ENCODE measurements at places on chromosomes 4 and X. TPM values are rescaled to one million over a fixed set of nuclear protein-coding genes. Genes with fewer than 3 reads are reported as not detected.

BMX gene
- total RNA-seq = not detected

PDE6B gene
- total RNA-seq = 16.6 TPM

FOXO4 gene
- 8.2 TPM for total RNA-seq

SSX4B gene
- not detected for total RNA-seq

VSIG4 gene
- not detected for total RNA-seq

EXOSC9 gene
- total RNA-seq = 66.3 TPM

DNA sequence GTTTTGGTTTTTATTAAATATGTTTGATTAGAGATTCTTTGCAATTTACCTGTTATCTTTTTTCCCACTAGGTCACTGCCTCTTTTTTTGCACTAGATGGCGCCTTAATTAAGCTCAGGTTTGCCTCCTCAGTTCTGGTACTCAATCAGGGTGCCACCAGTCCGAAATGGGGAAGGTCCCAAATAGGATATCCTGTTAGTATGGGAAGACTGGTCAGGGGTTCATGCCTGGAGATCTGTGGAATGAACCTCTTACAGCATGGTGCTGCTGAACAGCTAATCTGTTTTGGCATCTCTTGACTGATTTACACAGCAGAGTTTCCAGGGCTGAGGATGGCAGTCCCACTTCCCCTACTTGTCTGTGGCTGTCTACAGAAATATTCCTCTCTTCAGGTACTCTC lies 24.2 kb upstream of the VSIG1 start:
- DNase-seq = no peak

- DNase-seq = no peak
Measured at GRCh38 chrX:51874123-51874522, 19.3 kb upstream of the MAGED1 start.

GRCh38 chr4:143337600-143338287 lies 1.1 kb downstream of the GAB1 start:
- peak; percentile 7 for DNase-seq

DNA sequence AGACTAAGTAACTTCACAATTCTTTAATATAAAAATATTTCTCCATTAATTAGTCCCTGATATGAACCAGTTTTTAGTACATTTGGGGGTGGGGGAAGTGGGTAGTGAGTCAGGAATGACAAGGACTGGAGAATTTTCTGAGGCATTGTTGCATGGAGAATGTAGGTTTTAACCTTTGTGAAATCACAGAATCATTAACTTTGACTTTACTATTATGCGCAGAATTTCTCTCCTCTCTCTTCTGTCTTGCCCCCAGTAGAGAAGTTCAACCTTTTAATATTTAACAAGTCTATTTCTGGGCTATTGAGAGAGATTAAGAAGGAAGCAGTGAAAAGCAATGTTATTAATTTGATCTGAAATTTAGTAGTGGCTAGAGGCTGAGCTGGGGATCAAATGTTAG lies 597.0 kb downstream of the PCDH18 start:
- DNase-seq = no peak

DNA sequence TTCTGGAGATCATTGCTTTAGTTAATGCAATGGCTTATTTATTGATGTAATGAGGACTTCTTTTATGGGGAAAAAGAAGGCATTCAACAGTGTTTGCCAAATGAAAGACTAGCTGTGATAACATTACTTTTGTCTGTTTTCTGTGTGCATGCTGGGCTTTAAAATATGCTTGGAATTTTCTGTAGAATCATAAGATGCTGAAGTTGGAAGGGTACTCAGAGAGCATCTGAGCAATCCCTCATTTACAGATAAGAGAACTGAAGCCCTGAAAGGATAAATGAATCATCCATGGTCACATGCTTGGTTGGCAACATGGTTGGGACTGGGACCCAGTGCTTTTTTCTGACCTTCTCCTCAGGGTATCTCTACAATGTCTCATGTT lies 31.4 kb upstream of the PITX2 start:
- DNase-seq = no peak

DNA sequence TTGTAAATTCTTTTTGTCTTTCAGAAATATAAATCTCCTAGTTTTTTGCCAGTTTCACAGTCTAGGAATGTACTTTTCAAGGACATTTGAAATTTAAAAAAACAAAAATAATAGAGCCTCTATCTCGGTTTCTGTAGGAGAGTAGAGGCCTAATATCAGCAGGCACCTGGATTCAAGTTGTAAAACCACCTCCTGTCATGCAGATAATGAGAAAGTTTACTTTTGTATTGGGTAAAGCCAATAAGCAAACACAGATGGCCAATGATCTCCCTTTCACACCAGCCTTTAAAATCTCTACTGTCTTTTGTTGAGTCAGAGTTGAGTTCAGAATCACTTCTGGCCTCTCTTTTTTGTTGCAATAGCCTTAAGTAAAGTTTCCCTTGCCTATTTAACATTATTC lies 1499.9 kb downstream of the PCDH18 start:
- no peak for DNase-seq

DNA sequence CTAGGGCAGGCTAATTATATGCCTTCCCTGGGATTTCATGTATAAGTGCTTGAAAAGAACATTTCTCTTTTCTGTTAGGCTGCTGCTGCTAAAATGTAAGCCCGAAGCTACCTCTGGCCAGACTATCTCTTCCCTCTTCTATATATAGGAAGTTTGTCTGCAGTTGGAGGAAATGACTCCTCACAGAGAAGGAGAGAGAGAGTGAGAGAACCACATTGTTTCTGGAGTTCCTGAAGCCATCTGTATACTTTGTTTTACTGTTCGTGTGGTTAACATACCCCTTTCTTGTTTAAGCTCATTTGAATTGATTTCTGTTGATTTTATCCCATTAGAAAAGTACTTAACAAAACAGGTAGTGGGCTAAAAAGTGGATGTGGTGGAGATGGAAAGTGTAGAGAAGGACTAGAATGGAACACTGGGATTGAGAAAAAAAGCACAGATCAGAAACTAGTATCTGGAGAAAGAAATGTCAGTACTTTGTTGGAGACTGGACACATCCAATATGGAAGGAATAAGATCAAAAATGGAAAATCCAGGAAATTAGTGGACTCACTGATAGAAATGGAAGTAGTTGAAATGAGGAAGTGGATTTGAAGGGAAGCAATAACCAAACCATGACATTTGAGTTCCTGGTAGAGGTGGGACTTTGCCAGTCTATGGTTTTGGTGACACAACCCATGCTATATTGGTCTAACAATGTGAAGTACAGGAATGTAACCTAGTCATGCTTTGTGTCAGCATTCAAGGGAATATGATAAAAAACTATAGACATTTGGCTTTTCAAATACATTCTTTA lies 112.6 kb downstream of the TMA16 start:
- DNase-seq = no peak

GRCh38 chr4:74230902-74231499 lies 73.1 kb downstream of the MTHFD2L start:
- no peak for DNase-seq

- no peak for DNase-seq
Measured at GRCh38 chrX:100405424-100405823, 4.6 kb downstream of the PCDH19 start.

GRCh38 chr4:138627096-138627495 lies 384.9 kb upstream of the SLC7A11 start:
- no peak for DNase-seq

DNA sequence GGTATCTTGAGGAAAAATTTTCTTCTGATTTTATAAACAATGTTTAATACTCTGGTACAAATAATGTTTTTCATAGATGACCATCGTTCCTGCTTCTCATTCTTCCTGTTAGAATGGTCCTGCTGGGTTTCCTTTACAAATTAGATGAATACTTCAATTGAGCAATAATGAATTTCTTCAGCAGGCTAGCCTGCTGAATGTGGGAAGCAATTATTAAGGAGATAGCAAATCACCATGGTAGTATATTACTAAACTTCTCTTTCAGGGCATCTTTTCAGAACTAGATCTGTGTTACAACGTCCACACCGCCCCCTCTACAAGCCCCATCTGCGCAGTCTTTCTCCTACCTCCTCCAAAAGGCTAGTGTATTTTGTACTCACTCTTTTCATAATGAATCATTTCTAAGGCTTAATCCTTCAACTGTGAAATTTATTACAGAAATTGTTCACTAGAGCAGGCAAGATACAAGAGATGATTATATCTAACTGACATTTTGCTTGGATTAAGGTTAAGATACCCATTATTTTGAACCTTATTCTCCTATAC lies 38.4 kb downstream of the GPRIN3 start:
- no peak for DNase-seq
